ENCODE measurements at places on chromosomes 1 and 21.

DNA sequence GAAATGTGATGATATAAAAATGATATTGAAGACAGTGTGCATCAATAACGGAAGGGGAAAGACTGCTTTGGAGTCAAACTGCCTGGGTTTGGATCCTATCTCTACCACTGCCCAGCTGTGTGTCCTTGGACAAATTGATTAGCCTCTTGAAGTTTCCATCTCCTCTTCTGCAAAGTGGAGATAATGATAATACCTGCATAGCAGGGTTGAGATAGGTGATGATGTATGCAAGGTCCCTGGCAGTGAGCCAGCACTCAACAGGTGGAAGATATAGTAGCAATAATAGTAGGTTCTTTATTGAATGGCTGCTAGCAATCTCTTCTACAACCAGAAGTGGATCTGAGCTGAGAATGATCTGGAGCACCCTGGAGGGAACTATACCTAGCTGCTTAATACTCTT, 166.7 kb downstream of the MIS18A start:
- DNase-seq, result no peak

GRCh38 chr1:95352767-95353166, 118.8 kb downstream of the RWDD3 start:
- DNase-seq, result no peak

DNA sequence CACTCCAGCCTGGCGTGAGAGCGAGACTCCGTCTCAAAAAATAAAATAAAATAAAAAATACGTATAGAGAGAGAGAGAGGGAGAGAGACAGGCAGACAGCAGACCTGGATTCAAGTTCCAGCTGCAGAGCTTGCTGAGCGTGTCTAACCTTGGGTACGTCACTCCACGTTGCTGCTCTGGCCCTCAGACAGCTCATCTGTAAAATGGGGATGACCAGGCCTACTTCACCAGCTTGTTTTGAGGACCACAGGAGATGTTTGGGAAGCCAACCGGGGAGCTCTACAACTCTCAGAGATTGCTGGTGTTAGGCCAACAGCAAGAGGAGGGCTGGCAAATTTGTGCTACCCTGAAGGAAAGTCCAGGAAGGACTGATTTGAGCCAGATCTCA, 499 bp upstream of the TRAF5 start:
- DNase-seq, result no peak

- DNase-seq, result no peak
Measured at GRCh38 chr1:229597877-229598276, 28.0 kb downstream of the TAF5L start.

GRCh38 chr1:200891774-200892157, 2.9 kb upstream of the INAVA start:
- no peak for DNase-seq

- DNase-seq, result no peak
Measured at GRCh38 chr1:76082062-76082461, 7.5 kb downstream of the ST6GALNAC3 start.

DNA sequence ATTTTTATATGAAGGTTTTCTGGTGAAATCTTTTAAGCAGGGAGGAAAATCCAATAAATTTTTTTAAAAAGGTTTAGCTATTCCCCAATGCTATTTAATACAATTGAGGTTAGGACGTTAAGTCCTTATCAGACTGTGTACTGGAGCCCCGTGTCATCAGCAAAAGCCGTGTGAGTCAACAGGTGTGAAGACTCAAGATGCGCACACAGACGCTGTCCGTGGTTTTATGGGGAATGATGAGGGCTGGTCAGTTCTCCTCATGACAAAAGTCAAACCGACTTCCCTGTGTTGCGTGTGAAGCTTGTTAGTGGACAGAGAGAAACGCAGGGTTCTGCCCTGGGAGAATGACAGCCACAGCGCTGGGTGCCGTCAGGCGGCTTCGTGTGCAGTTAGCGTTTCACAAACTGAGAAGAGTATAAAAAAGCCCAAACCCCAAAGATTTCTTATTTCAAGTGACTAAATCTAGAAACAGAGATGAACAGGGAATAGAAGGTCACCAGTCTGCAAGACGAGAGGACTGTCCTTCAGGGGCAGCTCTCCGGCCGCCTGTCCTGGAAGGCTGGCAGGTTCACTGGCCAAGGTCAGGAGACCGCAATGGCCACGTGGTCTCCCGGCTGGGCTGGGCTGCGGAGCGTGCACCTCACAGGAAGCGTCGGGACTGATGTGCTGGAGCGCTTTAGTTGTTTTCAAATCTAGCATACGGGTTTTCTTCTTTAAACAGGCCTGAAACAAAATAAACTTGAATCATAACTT, 22.4 kb downstream of the PTTG1IP start:
- DNase-seq, result no peak

GRCh38 chr1:213623064-213623581, 364.6 kb upstream of the PROX1 start:
- no peak for DNase-seq

DNA sequence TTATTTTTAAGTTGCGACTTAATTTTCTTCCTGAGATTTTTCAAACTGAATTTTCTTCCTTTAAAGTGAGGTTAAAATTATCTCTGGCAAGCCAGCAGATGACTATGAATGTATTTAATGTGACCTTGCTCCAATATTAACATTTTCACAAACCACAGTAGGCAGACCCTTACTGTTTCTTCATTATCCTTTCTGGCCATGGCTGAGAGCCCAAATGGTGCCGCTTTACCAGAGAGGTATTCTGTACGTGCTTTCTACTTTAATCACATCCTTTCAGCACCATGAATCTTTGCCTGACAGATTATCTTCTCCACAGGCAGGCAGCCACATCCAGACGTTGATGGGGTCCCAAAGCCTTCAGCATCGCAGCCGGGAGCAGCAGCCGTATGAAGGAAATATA, 129.6 kb downstream of the LRRC40 start:
- DNase-seq, result no peak

DNA sequence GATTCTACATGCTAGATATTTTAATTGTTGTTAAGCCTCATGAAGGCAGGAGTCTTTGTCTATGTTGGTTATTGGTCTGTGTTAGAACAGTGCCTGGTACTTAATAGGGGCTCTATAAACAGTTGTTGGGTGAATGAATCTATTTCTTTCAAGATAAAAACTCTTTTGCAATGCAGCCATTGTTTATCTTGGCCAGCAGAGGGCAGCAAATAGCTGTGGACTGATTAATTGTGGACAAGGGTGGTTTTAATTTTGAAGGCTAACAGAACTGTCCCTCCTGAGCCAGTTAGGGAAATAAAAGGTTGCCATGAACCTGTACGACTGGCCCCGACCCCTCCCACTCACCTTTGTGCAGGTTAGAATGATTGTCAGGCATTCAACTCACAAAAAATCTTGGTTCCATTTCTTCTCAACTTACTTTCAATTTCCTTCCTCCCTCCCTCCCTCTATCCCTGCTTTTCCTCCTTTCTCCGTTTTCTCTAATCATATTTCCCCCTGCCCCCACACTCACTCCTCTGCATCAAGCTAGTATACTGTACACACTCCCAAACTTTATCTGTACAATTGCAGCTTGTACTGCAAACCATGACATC, 66.3 kb upstream of the DIRAS3 start:
- no peak for DNase-seq

DNA sequence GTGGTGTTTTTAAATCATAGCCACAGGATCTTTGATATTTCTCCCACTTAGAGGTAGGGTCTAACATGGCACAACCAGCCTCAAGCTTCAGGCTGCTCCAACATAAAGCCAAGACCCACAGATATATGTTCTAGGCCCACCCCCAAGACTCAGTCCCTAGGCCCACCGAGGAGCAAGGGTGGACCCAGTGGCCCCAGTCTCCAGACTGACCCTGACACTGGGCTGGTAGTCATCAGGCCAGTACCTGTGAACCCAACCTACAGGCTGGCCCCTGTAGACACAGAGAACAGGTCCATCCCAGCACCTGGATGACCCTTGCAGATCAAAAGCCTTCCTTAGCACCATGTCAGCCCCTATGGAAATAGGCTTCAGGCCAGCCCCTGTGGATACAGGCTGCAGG, 60.5 kb downstream of the NEGR1 start:
- DNase-seq, result no peak

- DNase-seq, result no peak
Measured at GRCh38 chr1:157696966-157697628, 3.5 kb downstream of the FCRL3 start.

DNA sequence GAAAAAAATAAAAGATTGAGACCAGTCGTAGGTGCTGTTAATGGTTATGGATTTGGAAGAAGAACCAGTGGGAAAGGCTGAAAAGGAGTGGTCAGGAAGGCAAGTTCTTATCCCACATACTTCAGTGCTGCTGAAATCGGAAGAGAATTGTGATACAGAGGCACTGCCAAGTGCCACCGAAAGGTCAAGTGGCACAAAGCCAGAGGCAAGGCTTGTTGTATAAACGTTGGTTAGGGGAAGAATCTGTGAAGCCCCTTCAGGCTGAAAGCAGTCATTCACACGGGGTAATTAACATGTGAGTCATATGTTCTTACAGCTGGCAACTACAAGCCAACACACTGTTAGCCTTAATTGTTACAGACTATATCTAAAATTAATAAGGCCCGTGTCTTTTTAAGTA, 48.8 kb downstream of the ZBTB40 start:
- no peak for DNase-seq

GRCh38 chr1:244047621-244048255, 3.3 kb upstream of the ZBTB18 start:
- DNase-seq, result no peak

DNA sequence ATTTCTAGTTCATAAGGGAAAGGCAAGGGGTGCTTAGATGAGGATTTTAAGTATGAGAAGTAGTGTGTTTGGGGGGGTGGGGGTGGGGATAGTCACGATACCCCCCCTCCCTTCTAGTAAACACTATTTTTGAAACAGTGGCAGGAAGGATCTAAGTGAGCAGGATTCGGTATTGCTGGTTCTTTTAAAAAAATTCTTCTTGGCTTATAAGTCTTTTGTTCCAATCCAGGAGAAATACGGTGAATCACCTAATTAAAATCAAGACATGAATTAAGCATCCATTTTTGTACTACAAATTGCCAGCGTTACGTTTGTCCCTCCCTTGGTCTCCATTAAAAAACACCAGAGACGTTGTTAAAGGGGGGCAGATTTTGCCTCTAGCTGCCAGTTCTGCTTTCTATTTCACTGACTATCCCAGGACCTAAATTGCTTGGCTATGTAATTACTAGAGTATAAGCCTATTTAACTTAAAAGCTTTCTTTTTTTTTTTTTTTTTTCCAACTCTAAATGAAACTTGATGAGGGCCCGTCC, 911 bp downstream of the LMO4 start:
- DNase-seq, result no peak

DNA sequence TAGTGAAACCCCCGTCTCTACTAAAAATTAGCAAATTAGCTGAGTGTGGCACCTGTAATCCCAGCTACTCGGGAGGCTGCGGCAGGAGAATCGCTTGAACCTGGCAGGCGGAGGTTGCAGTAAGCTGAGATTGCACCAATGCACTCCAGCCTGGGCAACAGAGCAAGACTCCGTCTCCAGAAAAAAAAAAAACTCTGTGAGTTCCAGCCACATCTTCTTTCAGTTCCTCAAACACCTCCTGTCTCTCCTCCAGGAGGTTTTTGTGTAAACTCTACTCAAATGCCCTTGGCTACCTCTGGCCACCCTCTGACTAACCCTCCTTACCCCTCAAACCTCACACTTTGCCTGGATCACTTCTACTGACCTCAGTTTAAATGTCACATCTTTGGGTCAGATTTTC, 38.1 kb downstream of the RCSD1 start:
- DNase-seq, result no peak

GRCh38 chr21:37166733-37167132, 93.7 kb downstream of the TTC3 start:
- no peak for DNase-seq

DNA sequence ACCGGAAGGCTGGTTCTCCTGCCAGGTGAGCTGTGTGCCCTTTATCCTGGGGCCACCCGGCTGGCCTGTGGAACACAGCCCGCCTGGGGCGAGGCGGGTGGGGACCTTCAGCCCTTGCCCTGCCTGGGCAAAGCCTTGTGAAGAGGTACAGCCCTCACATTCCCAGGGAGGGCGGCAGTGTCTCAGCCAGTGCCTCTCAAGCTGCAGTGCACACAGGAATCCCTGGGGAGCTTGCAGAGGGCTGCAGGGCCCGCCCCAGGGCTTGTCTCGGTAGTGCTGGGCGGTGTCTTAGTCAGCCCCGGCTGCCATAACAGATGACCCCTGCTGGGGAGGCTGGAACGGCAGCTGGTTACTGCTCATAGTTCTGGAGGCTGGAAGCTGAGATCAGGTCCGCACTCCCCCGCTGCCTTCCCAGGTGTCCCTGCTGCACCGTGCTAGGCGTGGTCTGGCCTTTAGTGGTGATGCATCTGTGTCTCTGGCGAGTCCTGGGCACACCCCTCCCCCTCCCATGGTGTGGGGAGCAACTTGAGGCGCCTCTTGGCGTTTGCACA, 12.6 kb downstream of the DFFB start:
- no peak for DNase-seq

GRCh38 chr1:232510367-232511110, 119.4 kb downstream of the SIPA1L2 start:
- DNase-seq, result no peak

DNA sequence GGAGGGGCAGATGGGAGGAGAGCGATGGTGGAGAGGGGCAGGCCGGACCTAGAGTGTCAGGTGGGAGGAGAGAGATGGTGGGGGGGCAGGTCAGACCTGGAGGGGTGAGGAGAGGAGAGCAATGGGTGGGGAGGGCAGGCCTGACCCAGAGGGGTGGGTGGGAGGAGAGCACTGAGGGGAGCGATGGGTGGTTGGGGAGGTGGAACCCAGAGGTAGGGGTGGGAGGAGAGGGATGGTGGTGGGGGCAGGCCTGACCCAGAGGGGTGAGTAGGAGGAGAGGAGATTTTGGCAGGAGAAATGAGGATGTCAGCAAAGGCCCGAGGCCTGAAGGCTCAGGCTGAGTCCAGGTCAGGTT, 157.3 kb upstream of the VAMP3 start:
- no peak for DNase-seq

DNA sequence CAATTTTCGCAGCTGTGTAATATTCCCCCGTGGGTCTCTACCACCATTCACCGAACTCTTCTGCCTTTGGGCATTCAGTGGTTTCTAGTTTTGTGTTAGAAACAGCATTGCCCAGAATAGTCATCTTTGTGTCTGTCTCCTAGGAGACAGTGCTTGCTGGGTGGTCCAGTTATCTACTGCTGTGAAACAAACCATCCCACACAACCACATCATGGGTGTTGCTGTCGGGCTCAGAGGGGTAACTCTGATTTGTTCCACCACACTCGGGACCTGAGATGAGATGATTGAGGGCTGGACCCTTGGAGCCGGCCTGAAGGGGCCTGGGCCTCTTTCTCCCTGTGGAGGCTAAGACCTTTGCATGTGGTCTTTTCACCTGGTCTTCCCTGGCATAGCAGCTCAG, 427.2 kb upstream of the VAMP3 start:
- no peak for DNase-seq

DNA sequence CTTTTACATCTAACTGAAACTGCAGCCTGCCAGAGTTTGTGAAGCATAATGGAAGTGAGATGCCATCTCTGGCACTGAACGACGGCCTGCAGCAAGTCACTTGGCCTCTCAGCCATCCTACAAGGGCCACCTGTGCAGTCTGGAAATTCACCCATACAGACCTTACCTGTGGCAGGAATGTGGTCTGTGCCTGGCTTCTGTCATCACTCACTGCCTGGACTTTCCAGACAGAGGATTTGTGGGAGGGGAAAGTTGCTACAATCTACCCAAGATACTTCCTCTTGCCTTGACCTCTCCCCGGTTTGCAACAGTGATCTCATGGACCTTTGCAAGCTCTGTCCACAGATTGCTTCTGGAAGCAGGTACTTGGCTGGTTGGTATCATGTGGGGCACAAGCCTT, 58.4 kb upstream of the ATP1B1 start:
- no peak for DNase-seq

GRCh38 chr1:180560868-180561600, 2.3 kb downstream of the OVAAL start:
- no peak for DNase-seq

GRCh38 chr1:7334475-7335035, 436.5 kb upstream of the VAMP3 start:
- DNase-seq, result no peak

All from naive thymus-derived CD8-positive, alpha-beta T cell (primary cell).